GM12878 (cell line): ENCODE measurements at places on chromosomes 2 and 18.

- DNase-seq: no peak
These were observed 28.6 kb downstream of the TTC21B start for GRCh38 chr2:165924946-165925345.

DNA sequence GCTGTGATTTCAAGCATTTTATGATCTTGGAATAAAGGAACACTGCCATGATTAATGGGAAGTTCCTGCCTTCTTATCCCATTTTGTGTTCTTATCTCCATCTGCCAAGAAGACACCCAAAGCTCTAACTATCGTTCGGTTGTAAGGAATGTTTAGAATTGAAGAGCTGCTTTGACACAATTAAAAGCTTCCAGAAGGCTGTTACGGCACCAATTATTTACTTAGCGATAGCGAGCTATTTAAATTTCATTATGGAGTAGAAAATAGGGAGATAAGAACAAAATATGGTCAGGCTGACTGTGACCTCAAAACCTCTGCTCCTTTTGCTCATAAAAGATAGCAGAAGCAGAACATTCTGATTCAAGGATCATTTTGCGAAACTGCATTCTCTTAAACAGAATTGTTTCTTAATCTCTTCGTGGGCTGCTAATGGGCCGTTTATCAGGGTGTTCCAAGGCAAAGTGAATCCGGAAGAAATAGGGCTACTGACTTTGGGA lies 101.6 kb downstream of the SLC4A3 start:
- no peak for DNase-seq

GRCh38 chr18:12625241-12625640 lies 32.7 kb downstream of the SPIRE1 start:
- no peak for DNase-seq

DNA sequence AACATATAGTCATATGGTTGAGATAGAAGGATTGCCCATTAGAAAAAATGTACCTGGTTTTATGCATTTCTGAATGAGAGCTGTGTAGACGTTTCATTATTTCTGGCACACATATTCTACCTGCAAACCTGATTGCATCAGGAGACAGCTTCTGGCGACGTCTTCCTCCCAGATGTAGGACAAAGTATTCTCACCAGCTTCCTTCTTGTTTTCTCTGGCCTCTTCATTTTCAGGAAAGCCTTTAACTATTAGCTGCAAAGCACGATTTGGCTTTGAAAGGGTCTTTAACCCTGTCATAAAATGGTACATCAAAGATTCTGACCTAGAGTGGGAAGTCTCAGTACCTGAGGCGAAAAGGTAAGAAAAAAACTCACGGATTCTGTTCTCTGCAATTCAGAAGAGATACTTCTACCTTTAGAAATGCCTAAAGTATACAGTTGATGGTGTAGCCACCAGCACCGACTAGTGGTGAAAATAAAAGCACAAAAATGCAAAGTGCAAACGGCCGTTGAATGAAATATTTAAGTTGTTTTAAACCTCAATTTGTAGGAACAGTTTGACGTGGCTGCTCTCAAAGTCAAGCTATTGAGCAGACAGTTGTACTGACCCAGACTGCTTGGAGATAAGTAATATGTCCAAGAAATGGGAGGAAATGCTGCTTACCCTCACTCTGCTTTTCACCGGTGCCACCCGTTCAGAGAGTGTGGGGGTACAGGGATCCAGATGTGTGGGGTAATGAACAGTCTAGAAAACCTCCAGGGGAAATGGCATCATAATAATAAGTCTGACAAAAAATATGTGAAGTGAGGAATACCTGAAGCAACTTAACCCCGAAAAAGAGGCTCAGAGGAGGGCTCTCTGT lies 20.2 kb downstream of the IL18RAP start:
- DNase-seq: no peak

DNA sequence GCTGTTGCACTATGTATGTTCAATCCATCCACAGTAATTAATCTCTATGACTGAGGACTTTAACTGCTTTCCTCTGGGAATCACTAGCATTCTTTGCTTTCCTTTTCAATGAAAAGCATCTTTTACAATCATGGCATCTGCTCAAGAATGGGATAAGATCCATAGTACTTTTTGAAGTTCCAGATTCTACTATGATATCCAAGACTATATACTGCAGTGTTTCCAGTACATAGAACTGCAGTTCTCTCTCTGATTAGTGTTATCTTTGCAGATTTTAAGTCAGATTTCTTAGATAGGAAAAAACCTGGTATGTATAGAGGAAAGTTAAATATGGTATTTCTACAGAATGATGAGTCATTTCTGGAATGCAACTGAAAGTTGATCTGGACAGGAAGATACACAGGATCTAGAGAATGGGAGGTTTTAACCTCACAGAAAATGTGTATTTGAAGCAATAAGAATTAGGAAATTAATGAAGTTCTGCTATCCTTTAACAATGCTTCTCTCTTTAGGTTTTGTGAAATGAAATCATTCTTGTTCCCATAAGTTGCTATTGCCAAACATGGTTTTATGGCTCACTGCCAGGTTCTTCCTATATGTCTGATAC lies 670.7 kb downstream of the ERBB4 start:
- no peak for DNase-seq

GRCh38 chr2:26352892-26353291 lies 6.3 kb upstream of the ADGRF3 start:
- no peak for DNase-seq

GRCh38 chr2:118576109-118576855 lies 271.2 kb downstream of the EN1 start:
- no peak for DNase-seq

GRCh38 chr2:74576863-74577229 lies 22.3 kb downstream of the DOK1 start:
- DNase-seq: no peak

GRCh38 chr2:237725661-237726060 lies 72.9 kb upstream of the RBM44 start:
- no peak for DNase-seq

- no peak for DNase-seq
These were observed 93.6 kb downstream of the PIEZO2 start for GRCh38 chr18:11055721-11056120.

GRCh38 chr18:76565238-76566173 lies 70.5 kb upstream of the ZNF516 start:
- DNase-seq: no peak

DNA sequence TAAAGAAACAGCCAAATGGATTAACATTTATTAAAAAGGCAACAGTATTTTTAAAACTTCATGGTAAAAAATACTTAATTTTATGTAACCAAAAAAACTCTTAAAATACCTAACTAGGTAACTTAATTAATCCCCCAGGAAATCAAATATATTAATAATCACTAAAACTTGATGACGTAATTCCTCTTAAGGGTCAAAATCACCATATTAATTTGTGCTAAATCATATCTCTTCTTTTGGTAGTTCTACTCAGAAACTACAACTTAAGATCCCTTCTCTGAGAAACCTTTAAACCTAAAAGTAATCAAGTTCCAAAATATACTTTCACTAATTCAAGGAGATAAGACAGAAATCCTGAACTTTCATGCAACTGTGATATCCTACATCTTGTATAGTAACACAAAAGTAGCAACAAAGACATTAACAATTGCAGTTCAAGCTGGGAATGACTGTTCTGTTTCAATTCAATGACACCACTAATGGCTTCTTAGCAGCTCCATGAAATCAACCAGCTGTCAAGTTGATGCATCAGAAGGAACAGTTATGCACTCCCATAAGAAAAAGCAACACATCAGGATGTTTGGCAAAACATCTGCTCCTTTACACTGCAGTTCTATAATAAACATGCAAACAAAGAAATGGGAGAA lies 4.0 kb downstream of the BAZ2B start:
- no peak for DNase-seq

GRCh38 chr2:158656492-158657229 lies 138.5 kb upstream of the DAPL1 start:
- DNase-seq: no peak

DNA sequence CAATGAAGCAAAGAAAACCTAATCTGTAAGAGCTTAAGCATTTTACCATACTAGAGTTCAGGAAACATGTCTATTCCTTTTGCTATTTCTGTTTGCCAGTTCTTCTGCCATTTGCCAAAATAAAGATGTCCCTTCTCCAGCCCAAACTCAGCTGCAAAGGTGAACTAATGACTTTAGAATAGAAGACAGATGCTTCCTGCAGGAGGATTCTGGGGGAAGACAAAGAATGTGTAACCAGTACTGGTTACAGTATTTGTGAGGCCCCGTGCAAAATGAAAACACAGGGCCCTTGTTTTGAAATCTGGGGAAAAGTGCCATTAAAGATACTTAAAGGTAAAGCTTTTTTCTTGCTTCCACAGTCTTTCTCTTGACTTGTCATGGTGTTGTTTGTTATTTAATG lies 34.3 kb upstream of the MTX2 start:
- no peak for DNase-seq

DNA sequence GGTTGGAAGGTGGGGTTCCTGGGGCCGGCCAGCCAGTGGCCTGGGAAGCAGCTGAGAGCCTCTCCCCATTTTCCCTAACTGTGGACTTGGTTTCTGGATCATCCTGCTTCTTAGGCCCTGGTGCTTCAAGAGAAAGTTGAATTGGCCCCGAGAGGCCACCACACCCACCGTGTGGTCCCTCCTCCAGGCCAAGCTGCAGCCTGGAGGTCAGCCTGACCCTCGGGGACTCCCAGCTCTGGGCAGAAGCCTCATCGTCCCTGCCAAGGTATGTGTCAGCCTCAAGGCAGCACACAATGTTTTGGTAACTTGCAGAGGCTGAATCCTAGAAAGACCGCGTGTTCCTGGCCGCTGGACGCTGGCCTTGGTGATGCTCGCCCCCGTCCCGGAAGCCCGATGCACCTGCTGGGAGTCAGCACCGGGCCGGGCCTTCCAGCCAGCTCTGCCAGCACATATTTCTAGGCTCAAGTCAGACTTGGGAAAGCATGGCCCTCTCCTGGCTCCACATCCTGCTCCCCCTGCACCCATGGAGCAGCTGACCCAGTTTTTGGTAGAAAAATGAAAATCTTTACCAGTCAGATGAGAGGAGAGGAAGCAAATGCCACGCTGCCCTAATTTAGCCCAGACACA lies 72.6 kb downstream of the ACTR2 start:
- no peak for DNase-seq
